Activated naive CD4-positive, alpha-beta T cell treated with anti-CD3 and anti-CD28 coated beads, Interleukin-2, amount 10 ng/mL, durations not matched to agents 7 days and 5 days (primary cell): ENCODE measurements at places on chromosomes 5 and 9.

DNA sequence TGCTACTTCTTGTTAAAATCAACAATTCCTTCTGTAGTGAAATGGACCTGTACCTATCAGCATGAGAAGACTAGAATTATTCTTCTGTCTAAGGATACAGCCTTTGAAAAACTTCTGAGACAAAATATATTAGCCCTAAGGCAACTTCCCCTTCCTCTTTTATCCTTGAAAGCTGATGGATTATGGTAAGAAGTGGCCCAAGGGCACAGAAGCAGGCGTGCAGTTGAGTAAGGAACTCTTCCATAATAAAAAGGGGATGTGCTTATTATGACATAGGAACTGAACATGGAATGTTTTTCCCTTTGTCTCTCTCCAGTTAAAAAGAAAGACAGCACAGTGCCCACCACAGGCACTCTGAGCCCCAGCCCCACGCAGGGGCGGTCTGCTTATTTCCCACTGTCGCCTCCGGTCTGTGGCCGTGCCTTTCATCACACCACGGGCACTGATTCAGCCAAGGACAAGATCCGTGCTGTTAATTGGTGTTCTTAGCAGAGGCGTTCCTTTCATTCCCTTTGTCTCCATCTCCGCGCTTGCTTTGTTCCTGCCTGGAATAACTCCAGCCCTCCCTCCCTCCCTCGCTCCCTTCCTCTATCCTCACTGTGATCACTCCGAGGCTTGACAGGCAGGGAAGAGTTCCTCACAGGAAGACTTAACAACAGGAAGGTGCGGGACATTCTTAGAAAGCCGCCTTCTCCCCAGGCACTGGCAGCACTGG lies 135.9 kb upstream of the OTULINL start:
- DNase-seq, result no peak

- no peak for DNase-seq
These were observed 2.7 kb upstream of the RAPGEF6 start for GRCh38 chr5:131637694-131638093.

GRCh38 chr9:26012797-26013196 lies 334.6 kb upstream of the TUSC1 start:
- DNase-seq, result no peak

- DNase-seq, result no peak
These were observed 81.4 kb downstream of the USP20 start for GRCh38 chr9:129916707-129917106.
